NCI-H187 (cell line): ENCODE measurements at places on chromosomes 6 and 20.

DNA sequence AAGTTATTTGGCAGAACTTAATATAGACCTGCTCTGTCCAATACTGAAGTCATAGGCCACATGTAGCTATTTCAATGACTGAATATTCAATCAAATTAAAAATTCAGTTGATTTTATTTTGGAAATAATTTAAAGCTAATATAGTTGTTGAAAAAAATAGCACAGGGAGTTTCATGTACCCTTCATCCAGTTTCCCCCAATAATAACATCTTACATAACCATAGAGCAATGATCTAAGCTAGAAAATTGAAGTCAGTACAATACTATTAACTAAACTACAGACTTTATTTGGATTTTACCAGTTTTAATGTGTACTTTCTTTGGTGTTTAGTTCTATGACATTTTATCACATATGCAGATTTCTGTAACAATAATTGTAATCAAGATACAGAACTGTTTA, 212.2 kb upstream of the HDDC2 start:
- DNase-seq = no peak

GRCh38 chr6:41088451-41088850, 15.7 kb downstream of the NFYA start:
- no peak for DNase-seq

DNA sequence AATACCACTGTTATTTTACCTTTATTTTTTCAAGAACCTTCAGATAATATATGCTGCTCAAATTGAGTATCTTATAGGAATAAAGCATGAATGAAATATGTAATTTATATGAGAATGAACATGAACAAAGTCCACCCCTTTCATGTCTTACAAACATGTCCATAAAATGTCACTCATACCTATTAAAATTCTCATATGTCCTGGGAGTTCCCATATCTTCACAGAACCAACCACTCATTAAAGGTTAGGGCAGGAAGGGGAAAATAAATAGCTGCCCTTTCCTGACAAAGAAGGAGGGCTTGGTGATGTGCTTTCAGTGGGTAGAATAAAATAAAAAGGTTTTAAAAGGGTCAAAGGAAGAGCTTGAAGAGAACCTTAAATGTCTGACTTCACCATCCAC, 125.3 kb downstream of the BTBD9 start:
- DNase-seq = no peak

DNA sequence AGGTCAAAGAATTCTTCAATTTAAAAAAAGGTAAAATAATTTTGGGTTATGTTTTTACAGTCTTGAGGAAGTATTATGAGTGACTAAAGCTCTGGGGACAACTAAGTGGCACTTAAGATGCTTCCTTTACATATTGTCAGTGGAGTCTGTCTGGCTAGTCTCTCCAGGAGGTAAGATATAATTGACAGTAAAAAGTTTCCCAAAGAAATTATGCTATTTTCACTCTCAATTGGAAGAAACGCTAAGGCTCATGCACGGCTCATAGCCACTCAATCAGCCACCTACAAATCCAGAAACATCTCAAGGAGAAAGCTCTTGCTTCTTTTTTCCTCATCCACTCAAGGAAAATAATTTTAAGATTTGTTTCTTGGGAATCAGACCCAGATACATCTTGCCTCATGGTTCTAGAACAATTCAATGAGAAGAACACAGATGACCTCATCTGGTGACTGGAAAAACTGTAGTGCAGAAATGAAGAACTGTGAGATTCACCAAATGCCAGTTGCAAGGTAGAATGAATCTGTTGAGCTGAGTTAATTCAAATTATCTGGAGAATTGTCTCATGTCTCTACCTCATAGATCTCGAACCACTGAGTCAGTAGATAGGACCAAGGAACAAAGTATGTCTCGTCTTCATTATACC, 252.9 kb downstream of the TPBG start:
- no peak for DNase-seq

DNA sequence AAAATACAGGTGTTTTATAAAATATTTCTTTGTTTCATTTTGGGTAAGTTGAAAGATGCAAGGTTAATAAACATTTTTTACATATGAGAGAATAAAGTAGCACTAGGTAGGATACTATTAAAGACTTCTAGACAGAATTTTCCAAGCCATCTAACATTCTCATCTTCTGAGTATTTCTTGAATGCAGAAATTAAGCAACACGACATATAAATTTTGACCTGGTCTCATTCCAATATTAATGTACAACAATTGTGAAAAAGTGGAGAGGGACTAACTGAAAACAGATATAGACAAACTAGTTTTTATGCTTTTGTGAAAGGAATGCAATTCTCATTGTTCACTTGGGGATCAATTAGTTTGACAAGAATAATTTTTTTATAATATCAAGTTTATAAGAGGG, 11.5 kb upstream of the FOXO3 start:
- no peak for DNase-seq

DNA sequence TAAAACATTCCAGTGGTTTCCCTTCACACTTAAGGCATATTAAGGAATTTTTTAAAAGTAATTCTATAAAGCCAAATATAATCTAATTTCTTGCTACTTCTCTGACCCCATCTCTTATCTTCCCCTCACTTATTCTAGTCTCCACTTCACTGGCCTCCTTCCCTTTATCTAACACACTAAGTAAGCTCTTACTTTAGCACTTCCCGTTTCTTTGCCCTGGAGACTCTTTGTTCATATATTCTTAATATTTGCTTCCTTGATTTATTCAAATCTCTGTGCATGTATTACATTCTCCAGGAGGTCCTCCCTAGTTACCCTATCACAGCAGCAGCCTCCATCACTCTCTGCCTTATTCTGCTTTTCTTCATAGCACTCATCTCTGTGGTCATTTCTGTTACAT, 20.3 kb downstream of the GTPBP2 start:
- no peak for DNase-seq

DNA sequence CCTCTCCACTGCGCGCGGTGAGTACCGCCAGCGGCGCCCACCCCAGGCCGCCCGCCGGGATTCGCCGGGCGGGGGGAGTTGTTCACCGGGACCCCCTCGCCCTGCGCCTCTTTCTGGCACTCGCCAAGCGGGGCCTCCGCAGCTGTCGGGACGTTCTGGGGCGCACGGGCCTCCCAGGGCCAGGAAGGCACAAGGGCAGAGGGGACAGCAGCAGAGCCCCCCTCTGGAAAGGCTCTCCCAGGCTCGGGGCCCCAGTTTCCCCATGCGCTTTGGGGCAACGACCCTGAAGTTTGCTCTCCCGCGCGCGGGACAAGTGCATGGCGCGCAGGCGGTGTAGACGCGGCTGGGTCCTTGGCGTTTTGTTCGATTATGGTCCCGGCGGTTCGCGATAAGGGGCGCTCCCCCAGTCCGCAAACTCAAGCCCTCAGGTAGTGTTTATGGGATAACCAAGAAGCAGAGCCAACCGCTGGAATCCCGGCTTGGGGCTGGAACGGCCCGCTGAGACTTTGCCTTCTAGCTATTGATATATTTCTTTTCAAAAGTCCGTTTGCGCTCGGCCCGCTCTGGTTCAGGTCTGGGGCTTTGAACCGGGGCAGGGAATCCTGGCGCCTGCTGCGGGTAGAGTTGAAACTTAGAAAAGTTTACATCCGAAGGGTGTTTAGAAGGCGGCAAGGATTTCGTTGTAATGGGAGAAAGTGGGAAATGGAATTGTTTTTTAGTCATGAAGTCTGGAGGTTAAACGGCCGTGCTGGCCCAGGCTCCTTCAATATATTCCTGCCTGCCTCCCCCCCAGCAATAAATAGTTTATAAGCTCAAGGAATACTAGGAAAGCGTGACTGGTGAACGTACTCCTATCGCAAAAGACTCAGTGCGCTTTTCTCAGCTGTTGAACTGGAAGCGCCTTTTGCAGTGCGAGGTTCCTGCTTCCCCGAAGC, 595 bp downstream of the EYA2 start:
- no peak for DNase-seq

DNA sequence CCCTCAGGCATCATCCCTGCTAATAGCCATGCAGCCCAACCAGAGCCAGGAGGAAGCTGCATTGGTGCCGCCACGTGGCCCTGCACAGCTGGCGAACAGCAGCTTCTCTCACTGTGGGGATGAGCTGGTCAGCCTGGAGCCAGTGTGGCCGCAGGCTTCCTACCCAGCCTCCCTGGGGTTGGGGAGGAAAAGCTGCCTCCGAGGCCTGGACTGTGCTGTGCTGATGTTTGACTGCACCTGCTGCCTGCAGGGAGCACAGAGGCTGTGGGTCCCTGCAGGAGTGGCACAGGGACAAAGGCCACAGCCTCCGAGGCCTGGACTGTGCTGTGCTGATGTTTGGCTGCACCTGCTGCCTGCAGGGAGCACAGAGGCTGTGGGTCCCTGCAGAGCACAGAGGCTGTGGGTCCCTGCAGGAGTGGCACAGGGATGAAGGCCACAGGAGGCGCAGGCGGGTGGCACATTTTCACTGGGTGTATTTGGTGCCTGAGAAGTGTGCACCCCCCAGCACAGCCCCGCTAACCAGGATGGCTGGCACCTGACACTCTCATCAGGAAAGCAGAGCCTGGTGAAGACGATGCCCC, 83.9 kb downstream of the DLL1 start:
- DNase-seq = no peak

DNA sequence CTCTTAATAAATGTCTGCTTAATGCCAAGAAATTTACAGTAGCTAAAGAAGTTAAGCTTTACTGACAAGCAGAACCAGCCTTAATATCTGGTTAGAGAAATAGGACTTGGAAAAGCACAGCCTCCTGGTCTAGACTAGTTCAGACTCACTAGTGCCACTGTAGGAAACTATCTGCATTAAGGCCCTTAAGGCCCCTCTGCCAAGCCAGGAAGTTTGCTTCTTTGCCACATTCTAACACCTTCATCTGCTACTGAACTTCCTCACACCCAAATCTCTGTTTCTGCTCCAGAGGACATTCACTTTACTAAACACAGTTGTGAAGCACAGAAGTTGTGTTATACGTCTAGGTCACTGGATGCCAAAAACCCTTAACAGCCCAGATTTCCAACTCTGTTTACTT, 302.8 kb downstream of the BTBD9 start:
- no peak for DNase-seq

DNA sequence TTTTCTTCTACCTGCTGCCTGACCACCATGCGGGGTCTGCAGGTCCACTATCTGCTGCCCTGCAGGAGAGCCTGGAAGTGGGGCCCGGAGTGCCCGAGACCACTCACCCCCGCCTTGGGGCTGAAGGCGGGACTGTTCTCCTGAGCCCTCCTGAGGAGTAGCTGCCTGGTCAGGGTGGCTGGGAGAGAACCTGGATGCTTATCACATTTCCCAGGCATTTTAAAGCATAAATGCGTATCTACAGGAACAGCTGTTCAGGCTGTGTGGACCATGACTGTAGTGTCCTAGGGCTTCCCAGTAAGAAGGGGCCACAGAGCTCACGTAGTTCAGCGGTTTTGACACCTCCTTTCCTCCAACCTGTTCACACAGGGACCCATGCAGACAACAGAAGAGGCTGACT, 123.3 kb downstream of the AGPAT4 start:
- no peak for DNase-seq

DNA sequence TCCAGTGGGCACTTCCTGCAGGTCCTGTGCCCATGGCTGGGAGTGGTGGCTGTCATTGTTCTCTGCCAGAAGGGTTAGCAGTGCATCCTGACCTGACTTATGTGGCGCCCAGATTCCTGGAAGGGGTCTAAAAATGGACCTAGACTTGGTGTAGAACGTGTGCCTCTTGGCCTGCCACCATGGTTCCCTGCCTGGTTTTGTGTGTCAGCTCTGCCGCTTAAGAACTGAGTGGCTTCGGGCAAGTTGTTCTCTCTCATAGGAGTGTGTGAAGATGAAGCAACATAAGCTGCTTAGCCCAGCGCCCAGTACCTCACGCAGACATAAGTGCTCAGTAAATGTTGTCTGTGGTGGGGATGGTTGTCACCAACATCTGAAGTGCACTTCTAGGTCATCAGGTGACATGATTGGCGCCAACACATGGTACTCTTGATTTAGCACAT, 52.1 kb downstream of the PTPN1 start:
- peak; percentile 85 for DNase-seq

GRCh38 chr6:25132934-25133333, 146.2 kb upstream of the CARMIL1 start:
- DNase-seq = no peak

DNA sequence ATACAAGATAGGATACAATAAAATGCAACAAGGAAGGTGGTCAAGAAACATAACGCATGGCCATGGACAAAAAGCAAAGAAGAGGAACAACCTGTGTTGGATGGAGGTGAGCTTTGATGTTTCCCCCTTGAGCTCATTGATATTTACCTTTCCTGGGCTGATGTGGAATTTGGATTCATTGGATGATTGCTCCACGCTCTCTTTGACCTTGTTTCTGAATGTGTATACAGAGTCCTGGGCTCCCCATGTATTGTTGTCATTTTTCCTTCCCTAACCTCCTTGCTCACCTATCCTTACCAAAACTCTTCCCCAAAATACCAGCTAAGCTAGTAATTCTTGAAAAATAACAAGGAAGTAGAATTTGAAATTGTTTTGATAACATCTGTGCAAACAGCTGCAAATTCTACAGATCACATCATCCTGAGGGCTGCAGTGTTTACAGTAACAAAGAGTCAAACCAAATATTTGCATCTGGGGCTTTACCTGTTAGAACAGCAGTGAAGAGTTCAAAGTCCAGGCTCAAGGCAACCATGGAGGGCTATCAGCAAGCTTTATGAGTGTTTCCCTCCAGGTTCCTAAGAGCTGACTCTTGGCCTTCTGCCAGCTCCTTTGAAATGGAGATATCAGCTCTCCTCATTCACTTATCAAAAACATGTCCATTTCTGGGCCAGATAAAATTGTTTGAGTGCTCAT, 214.3 kb upstream of the MARCKS start:
- peak; percentile 91 for DNase-seq

DNA sequence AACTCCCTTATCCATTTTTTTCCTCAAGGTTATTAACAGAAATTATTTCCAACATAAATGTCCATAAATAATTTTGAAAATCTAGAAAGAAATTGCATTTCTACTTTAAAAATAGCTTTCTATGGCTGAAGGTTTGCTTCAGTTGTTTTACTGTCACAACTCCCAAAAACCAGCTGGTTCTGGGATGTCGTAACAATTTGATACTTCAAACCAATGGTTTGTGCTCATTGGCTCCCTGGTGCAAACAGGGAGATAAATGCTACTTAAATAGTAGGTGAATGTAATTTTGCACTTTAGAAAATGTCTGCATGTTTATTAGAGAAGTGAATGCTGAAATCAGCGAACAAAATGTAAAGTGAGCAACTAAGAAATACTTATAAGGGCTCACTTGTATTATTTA, 31.1 kb downstream of the LAMA2 start:
- DNase-seq = no peak

GRCh38 chr6:137904822-137905617, 38.0 kb downstream of the TNFAIP3 start:
- DNase-seq = no peak

GRCh38 chr6:331622-332521, 39.6 kb downstream of the DUSP22 start:
- no peak for DNase-seq

GRCh38 chr6:21135484-21136013, 458.0 kb upstream of the SOX4 start:
- no peak for DNase-seq

DNA sequence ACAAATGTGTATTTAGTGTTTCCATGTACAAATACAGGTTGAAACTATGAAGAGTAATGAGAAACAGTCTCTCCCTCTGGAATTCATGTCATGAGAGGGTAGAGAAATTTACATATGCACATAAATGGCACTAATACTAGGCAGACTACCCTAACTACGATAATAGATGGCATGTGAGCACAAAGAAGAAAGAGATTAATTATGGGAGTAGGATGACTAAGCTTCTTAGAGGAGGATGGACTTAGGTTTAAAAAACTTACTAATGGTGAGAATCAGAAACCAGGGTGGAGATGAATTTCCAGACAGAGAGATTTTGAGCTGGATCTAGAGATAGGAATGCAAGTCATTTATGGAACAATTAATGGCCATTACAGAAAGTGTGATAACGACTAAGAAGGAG, 225.3 kb upstream of the HTR1E start:
- no peak for DNase-seq
